ENCODE measurements at places on chromosomes 11 and 22. TPM values are rescaled to one million over a fixed set of nuclear protein-coding genes. Genes with fewer than 3 reads are reported as not detected.

DNA sequence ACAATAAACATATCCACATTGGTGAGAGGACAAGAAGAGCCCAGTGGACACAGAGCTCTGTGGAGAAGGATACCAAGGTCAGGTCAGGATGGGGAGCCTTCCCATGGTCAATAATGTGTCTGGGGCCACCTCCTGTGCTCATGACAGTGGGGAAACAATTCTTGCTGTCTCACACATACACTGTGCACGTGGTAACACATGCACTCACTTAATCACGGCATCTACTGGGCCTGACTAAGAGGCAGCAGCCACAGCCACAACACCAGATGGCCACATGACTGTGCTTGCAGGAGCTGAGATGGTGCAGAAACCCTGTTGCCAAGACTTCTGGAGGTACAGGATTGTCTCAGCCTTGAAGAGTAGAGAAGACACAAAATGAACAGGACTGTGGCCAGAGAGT, 28.6 kb downstream of the C22orf42 start:
- DNase-seq: no peak

- DNase-seq: peak; percentile 68
These were observed 201.5 kb downstream of the SOX6 start for GRCh38 chr11:16154715-16155396.

GRCh38 chr11:18731949-18732821, 6.2 kb upstream of the IGSF22 start:
- DNase-seq: peak; percentile 11

- DNase-seq: no peak
These were observed 3.5 kb upstream of the PDGFB start for GRCh38 chr22:39248254-39248653.

- no peak for DNase-seq
These were observed 13.6 kb upstream of the OR56B1 start for GRCh38 chr11:5722622-5723021.

GRCh38 chr11:61959114-61959513, 8.3 kb downstream of the FTH1 start:
- DNase-seq: peak; percentile 69

DNA sequence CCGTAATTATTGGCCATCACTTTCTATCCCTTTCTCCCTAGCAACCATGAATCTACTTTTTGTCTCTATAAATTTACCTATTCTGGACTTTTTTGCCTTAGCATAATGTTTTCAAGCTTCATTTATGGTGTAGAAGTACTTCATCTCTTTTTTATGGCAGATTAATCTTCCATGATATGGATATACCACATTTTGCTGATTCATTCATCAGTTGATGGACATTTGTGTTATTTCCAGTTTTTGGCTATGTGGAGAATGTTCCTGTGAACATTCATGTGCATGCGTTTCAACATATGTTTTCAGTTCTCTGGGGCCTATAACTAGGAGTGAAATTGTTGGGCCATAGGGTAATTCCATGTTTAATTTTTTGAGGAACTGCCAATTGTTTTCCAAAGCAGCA, 12.8 kb downstream of the CAPN1 start:
- DNase-seq: no peak

DNA sequence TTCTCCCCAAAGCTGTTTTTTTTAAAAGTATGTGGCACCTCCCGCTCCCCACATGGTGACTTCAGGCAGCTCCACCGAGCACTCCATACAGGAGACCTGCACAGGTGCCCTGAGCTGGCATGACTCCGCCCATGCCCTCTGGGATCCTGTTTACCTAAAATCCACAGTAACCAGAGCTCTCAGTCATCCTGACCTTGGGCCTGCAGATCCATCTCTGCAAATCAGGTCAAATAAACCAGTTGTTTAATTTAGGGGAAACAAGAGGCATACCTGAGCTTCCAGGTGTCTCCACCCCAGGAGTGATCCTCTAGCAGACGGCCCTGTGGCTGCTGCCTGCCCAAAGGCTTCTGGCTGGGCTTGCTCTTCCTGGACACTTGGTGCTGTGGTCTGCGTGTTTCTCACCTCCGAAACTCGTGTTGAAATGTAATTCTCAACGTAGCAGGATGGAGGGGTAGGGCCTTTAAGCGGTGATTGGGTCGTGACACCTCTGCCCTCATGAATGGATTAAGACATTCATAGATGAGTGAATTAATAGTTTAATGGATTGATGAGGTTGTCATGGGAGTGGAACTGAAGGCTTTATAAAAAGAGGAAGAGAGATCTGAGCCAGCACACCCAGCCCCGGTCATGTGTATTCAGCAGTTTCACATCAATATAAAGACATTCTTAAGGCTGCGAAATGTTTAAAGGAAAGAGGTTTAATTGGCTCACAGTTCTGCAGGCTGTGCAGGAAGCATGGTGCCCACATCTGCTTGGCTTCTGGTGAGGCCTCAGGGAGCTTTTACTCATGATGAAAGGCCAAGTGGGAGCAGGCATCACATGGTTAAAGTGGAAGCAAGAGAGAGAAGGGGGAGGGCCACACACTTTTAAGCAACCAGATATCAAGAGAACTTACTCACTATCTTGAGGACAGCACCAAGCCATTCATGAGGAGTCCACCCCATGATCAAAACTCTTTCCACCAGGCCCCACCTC, 34.1 kb downstream of the LINC01488 start:
- DNase-seq: no peak

- no peak for DNase-seq
These were observed 34.6 kb upstream of the CAVIN3 start for GRCh38 chr11:6354651-6355485.

DNA sequence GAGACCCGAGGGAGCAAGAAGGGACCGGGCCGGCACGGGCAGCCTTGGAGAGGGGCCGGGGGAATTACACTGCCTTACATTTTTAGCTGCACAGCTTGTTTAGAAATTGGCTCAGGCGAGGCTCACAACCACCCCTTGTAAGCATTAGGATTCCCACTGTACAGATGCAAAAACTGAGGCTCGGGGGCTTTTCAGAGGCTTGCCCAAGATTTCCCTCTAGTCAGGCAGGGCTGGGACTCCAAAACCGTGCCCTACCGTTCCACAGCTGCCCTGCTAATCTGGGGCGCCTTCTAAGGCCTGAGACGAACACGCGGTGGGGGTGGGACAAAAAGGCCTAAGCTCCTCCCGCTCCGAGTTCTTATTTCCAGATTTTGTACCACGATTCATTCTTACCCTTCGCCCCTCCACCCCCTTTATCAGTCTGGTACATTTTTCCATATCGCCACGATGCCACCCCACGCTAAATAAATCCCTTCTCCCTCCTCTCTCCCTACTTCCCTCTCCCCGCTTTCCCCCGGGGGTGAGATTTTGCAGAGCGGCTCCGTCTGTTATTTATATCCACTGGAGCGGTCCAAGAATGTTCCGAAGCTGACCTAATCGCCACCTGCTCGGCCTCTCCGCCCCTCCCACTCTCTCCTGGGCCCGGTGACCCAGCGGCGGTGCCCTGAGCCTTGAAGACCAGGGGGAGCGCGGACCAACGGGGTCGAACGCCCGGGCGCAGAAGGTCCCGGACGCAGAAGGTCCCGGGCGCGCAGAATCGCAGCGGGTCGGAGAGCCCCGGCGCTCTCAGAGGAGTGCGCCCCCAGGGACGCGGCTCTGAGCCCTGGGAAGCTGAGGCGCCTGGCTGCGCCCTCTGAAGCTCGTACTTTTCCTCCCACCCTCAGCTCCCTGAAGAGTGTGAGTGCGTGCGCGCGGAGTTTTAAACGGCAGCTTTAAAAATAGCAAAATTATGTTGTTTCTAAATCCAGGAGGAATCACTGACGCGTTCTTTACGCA, 764 bp upstream of the PACSIN3 start:
- DNase-seq: no peak

- DNase-seq: no peak
These were observed 144.3 kb downstream of the TRPC6 start for GRCh38 chr11:101439488-101439887.

DNA sequence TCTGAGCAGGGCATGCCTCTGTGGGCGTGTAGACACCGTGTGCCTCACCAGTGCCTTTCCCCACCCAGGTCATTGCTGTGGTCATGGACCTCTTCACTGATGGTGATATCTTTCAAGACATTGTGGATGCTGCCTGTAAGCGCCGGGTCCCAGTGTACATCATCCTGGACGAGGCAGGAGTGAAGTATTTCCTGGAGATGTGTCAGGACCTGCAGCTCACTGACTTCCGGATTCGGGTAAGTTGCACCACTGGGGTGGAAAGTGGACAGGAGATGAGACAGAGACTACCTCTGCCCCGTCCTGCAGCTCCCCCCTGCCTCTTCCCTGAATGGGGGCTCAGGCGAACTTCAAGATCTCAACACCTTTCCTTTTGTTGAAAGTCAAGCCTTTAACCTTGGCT, 24.3 kb downstream of the FAM83F start:
- peak; percentile 73 for DNase-seq

DNA sequence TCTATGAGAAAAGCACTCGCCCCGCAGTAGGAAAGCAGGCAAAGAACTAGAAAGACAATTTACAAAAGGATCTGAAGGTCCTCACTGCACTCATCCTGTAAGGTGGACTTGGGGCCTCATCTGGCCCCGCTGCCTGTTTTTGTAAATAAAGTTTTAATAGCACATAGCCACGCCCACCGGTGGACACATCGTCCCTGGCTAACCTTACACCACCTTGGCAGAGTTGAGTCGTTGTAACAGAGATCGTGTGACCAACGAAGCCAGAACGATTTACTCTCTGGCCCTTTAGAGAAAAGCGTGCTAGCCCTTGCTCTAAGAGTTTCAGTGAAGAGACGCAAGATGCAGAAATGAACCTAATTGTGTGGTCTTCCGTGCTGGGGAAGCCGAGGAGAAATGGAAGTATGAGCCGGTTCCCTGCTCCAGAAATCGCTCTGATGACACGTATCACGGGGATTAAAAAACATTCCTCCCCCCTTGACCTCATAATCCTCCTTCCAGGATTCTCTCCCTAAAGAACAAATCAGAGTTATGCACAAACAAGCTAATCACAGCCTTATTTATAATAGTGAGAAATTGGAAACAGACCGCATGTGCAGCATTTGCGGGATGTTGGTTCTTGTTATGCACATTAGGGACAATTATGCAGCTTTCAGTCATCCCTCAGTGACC, 80.1 kb downstream of the CDKN1C start:
- no peak for DNase-seq

DCDC1 gene
- 0.11 TPM for total RNA-seq

DDIAS gene
- total RNA-seq: 17.2 TPM

KCNK7 gene
- 0.27 TPM for total RNA-seq

OR6A2 gene
- not detected for total RNA-seq

TPBGL gene
- total RNA-seq: not detected

TUBA8 gene
- 0.34 TPM for total RNA-seq

CCDC87 gene
- 0.32 TPM for total RNA-seq

VWCE gene
- total RNA-seq: 0.48 TPM

KCNJ1 gene
- total RNA-seq: 0.03 TPM

OR8G1 gene
- total RNA-seq: not detected

TRIM3 gene
- 15.4 TPM for total RNA-seq

All from foreskin keratinocyte (primary cell).